Activated CD4-positive, alpha-beta T cell treated with anti-CD3 and anti-CD28 coated beads, Interleukin-2, Interleukin-4, amounts not matched to agents 100 ng/mL and 50 ng/mL, durations not matched to agents 16 hours and 8 hours (primary cell): ENCODE measurements at places on chromosomes 12 and 14.

DNA sequence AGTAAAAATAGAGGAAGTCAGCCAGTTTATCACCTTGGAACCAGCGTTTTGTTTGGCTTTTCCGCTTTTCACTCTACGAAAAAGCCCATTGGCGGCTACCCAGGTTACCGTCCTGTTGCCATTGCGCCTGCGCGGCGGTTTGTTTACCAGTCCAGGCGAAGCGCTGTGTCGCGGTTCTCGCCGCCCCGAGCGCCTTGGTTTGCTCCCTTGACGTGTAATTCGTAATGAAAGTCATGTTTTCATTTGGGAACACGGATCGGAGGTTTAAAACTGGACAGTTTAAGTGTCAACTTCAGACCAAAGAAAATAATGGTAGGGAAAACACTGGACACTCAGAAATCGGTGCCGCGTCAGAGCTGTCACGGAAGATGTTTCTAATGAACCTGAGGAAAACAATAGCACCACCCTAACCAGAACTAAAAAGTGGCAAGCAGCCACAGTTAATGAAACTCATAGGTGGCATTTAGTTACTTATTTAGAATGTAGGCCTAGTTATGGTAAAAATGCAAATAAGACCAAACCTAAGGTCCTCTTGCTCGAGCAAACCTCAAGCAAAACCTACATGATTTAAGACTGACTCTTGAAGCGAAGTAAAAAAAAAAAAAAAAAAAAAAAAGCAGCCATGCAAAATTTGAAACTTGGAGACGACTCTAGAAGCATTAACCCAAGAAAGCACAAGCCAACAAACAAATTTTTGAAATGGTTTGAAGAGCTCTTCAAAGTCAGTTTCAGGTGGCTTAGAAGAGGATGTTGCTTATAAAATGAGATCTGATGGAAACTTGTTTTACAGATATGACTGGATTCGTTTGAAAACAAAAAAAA lies 790 bp upstream of the GPR19 start:
- peak; percentile 90 for DNase-seq

DNA sequence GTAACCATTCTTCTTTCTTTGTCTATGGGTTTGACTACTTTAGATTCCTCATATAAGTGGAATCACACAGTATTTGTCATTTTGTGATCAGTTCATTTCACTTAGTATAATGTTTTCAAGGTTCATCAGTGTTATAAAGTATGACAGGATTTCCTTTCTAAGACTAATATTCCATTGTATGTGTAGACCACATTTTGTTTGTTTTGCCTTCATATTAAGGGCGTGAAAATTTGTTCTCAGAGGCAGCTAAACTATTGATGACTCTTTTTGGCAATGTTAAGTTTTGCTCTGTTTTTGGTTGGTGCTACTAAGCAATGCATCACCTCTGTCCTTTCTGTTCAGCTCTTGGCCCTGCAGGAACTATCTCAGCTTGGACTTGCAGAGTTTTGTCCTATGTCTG lies 1.7 kb upstream of the KLRG1 start:
- peak; percentile 30 for DNase-seq

- no peak for DNase-seq
These were observed 15.1 kb downstream of the NAV3 start for GRCh38 chr12:77845831-77846230.

DNA sequence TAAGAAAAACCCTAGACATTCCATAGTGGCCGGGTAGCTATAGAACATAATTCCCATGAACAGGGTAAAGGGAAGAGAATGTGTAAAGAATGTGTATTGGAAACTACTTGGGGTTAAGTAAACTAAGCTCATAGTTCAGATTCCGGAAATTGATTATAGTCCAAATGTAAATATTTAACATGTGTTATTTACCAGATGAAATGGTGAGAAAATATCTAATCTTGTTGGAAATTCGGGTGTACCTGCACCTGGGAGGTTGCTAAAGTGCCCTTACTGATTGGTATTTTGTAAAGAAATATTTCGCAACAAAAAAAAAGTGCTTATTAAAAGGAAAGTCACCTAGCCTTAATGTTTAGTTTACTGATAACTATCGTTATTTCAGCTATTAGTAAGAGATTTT lies 14.4 kb downstream of the RASSF9 start:
- no peak for DNase-seq

DNA sequence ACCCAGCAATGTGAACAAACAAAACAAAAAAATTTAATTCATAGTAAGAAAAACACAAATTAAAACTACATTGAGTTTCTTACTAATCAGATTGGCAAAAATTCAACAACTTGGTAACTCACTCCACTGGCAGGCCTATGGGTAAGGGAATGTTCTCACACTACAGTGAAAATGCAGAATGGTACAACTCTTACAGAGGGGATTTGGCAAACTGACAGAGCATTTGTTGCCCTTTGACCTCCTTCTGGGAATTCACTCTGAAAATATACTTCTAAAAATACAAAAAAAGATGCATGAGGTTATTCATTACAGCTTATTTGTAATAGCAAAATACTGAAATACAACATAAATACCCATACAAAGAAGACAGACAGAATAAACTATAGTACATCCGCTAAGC lies 32.8 kb downstream of the ABCD2 start:
- DNase-seq, result no peak

DNA sequence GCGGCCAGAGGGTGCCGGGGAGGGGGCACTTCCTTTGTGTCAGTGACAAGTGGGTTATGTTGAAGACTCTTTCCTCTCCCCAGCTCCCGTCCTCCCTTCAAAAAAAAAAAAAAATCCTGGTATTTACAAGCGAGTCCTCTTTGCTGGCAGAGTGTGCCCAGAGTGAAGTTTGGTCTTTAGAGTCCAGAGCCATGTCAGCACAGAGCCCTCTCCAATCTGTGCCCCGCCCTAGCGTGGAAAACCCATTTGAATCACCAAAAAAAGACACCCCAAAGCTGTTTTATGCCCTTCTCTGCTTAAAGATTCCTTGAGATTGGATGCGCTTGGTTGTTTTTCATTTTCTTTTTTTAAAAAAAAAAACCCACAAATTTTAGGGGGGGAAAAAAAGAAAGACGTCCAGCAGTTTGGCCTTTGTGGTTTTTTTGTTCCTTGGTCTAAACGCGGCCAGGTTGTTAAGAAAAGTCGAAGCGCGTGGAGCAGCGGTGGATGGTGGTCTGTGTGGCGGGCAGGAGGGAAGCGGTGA lies 3.3 kb downstream of the NKX2-1 start:
- DNase-seq, result no peak

DNA sequence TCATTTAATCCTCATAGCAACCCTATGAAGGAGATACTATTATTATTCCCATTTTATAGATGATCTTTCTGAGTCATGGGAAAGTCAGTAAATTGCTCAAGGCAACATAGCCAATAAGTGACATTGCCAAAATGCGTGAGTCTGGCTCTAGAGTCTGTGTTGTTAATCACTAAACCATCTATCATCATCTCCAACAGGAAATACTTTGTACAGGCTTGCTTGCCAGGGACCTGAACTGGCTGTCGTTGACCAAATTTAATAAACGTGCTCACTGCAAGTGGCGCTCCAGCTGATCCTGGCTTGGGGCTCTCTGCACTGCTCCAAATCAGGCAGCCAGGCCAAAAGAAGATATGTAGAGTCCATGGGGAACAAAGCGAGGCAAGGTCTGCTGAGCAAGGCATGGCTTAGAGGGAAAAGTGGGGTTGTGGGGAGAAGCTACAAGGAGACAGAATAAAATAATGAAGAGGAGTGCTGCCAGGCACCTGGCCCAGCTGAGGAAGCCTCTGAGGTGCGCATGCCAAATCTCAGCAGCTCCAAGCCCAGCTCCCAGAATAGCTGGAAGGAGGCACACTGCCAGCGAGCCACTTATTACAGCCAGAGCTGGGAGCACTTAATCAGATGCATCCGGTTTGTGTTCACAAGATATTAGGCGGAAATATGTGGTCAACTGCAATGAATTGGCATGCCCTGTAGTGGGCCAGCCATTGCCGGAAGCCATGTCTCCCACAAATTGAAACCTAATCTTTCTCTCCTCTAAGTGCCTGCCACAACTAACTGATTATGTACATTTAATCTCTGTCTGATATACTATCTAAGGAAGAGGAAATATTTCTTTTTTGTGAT lies 43.3 kb upstream of the PTPRO start:
- no peak for DNase-seq

GRCh38 chr12:71533703-71534102 lies 94.1 kb downstream of the LGR5 start:
- no peak for DNase-seq

DNA sequence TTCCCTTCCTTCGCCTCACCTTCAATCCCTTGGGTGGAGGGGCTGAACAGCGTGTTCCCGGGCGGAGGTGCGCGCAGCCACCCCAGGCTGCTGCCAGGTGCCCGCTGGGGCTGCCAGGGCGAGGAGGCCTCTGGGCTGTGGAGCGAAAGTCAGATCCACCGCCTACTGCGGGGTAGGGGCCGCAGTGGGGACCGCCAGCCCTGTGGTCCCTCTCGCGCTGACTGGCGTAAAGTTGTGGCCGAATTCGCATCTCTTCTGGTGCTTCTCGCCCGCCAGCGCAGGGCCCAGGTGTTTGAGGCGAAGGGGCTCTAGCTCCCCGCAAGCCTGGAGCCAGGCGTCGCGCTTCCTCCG lies 6.9 kb upstream of the HOXC4 start:
- no peak for DNase-seq

DNA sequence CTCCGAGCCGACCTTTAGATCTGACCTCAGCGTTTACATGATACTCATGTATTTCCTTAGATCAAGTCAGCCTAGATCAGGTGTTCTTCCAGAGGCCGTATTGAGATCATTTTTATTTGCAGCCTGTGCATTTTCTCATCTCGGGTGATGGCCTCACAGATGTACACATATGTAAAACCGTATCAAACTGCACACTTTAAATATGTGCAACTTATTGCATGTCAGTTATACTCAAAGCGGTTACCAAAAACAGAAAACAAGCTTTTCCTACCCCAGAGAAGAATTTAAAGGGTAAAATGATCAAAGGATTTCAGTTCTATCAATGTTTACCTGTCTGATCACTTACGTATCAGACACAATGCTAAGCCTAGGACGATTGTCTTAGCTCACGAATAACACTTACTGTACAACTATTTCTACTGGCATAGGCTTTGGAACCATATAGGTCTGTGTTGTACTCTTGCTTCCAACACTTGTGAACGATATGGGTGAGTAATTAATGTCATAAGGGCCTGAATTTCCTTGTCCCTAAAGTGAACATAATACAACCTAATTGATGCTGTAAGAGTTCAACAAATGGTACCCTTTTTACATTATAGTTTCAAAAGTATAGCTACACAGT lies 628 bp upstream of the LLPH start:
- DNase-seq, result no peak

GRCh38 chr12:120903412-120904196 lies 554 bp downstream of the SPPL3 start:
- peak; percentile 65 for DNase-seq

GRCh38 chr12:101634724-101635123 lies 40.0 kb downstream of the MYBPC1 start:
- peak; percentile 49 for DNase-seq

- DNase-seq, result no peak
These were observed 46.5 kb upstream of the ESR2 start for GRCh38 chr14:64340560-64341196.

DNA sequence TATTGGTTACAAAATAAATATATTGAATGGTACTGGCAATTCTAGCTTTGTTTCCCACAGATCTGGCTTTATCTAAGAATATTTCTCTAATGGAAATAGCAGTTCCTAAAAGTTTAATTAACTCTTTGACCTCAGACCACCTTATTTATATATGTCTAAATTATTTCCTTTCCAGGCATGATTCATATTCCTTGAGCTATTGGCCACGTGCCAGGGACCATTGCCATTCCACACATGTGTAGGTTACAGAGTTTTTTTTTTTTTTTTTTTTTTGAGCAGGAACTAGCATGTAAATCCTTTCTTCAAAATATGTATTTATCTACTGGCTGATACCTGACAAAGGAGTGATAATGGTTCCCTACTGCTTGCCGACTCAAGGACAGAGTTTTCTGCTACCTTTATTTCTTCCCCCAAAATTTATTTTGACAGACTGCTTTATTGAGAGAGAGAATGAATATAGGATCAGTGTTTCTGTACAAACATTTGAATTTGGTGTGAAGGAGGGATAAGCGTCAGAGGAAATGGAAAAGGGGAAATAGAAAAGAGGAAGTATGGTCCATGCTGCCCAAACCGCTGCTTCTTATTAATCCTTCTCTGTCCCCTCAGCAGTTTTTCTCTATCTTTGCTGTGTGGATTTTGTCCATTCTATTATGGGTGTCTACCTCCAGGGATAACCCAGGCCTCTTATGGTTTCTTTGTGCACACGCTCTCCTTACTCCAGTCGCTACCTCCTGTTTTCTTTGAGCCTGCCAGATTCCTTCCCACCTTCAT lies 36.4 kb downstream of the PDE3A start:
- no peak for DNase-seq

- DNase-seq, result no peak
These were observed 270.7 kb downstream of the ALG10 start for GRCh38 chr12:34292736-34293625.

GRCh38 chr14:74654931-74655330 lies 42.9 kb upstream of the LTBP2 start:
- DNase-seq, result no peak

DNA sequence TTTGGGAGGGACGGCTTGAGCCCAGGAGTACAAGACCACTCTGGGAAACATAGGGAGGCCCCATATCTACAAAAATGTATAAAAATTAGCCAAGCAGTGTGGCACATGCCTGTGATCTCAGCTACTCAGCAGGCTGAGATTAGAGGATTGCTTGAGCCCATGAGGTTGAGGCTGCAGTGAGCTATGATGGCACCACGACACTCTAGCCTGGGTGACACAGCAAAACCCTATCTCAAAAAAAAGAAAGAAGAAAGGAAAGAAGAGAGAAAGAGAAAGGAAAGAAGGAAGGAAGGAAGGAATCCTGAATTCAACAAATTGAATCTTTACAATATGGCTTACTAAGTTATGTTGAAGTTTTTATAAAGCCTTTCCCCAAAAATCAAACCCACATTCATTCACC lies 2.1 kb downstream of the KIF21A start:
- no peak for DNase-seq

GRCh38 chr14:35158951-35159653 lies 36.8 kb downstream of the PRORP start:
- no peak for DNase-seq

DNA sequence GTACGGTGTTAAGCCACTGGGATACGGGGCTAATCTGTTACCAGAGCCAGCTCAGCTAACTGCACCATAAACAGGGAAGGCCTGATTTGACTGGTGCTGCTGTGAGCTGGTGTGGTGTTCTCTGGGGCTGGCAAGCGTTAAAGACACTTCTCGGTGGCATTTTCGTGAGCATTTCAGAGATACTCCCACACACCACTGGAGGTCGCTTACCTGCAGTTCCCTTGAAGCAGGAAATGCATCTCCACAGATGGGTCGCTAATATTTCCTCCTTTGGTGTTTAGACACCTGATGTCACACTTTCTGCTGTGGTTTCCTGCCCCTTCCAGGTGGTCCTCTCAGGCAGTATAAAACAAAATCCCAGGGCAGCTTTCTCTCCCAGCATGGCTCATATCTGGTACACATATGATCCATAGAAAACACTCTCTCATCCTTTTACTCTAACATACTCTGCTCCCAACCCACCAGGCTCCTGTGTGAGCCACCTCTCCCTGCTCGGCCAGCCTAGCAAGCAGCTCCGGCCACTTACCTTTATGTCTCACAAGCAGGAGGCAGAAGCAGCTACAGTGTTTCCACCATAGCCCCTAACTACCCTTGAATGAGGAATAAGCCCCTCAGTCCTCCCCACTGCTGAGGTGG lies 129.9 kb upstream of the GRIN2B start:
- DNase-seq, result peak; percentile 9
